ENCODE measurements at places on chromosomes 5 and 9. TPM values are rescaled to one million over a fixed set of nuclear protein-coding genes. Genes with fewer than 3 reads are reported as not detected.

GRCh38 chr5:112467485-112467884 is 48.4 kb upstream of the EPB41L4A start:
- no peak for DNase-seq

The ADAMTS2 gene
- total RNA-seq = 5.9 TPM

DNA sequence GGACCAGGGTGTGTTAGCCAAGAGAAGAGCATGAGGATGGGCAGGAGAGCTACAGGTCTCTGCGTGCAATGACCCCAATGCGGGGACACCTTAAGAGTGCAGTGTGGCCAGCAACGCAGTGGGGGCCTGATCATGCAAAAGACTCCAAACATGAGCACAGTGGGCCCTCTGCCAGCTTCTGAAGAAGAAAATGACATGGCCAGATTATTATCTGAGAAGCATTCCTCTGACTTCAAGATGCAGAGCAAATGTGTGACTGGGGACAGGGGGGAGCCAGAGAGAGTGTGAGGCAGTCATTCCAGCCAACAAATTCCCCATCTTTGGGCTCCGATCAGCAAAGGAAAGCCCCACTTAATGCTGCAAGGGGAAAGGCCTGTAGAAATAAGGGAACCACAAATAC is 229.4 kb downstream of the CDK5RAP2 start:
- DNase-seq = no peak

DNA sequence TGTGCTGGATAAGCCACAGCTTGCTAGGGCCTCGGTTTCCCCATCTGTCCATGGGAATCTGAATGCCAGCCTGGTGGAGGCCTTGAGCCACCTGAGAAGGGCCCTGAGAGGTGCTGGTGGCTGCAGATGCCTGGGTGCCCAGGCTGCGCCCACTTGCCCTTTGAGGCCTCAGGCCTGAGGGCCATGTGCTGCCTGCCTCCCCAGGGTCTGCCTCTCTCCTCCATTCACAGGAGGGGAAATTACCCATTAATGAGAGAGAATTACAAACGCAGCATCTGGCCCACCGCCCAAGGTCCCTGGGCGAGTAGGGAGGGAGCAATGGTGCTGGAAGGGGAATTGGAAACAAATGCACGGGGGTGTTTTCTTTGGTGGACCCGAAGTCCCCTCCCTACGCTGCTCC is 59.6 kb downstream of the BARX1 start:
- no peak for DNase-seq

DNA sequence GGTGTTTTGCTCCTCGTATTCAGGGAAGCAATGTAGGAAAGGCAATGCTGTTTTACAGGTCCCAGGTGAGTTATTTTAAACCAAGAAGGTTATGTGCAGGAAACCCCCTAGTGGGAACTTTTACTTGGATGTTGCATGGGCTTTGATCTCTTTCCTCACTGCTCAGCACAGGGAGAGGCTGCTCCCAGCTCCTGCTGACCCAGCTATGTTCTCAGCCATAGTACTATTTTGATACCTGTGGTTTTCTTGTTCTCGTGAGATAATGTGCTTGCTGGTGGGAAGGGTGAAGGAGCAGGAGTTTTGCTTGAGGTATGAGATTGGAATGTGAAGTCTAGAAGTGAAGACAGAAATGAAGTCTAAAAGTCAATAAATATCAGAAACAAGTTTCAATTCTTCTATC is 265.6 kb upstream of the FBXL7 start:
- no peak for DNase-seq

GRCh38 chr5:151238303-151238741 is 14.4 kb upstream of the CCDC69 start:
- DNase-seq = peak; percentile 82

DNA sequence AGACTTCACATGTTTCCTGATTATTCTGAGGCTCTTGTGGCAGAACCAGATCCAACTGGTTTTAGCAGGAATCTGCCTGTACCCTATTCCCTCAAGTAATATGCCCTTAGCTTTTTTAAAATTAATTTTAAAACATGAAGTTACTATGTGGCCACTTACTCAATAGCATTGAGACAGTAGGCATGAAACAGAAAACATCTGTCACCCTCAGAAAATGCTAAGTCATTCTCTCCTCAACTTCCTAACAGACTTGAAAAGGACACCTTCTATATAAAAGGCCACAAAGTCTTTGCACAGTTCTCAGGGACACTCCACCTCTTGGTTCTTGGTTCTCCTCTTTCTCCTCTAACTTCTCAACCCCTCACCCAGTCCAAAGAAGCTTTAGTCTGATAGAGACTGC is 277.8 kb downstream of the RAB3C start:
- DNase-seq = no peak

- no peak for DNase-seq
Measured at GRCh38 chr5:74288038-74288437, 352.5 kb downstream of the ENC1 start.

The BTNL8 gene
- total RNA-seq = 0.43 TPM

All from cardiac septum (tissue), 1 donor.